ENCODE measurements at places on chromosomes 13 and 19.

DNA sequence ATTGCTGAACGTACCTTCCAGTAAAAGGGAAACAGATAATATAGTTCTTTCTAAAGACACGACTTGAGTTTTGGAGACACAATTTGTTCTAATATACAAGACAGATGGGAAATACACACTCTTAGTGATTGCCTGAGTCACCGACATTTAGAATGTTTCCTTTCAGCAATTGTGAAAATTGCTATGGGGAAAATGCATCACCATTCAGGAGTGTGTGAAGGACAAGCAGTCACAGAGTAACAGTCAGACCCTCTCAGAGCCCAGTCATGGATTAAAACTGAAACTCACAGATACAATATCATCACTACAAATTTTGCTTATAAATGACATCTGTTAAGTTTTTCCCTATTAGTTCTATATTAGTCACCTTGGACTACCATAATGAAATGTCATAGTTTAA, 286.1 kb downstream of the SPRY2 start:
- no peak for DNase-seq

DNA sequence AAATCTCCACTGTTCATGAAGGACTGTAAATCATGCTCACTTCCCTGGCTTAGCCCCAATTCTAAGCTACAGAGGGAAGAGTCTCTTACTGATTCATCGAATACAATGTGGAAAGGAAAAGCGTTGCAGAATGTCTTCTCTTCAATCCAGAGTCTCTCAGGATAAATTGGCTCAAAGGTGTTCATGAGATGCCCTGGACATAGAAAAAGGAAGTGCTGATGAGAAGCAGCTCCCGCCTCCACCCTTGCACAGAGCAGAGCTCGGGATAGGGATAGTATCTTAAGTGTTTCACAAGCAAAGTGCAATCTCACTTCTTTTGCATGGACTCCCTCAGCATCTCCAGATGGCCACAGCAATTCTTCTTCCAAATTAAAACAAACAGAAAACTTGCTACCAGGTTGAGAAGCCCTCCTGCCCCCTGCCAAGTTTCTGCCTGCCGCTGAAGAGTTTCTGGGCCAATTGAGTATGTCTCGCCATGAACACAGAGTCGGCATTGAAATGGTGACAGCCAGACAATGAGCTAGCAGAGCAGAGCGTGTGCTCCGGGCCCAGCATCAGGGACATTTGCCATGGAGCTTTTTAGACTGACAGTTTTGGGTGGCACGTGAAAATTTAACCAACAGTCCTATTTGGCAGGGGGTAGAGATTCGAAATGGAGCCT, 85.7 kb downstream of the C13orf42 start:
- DNase-seq: no peak

DNA sequence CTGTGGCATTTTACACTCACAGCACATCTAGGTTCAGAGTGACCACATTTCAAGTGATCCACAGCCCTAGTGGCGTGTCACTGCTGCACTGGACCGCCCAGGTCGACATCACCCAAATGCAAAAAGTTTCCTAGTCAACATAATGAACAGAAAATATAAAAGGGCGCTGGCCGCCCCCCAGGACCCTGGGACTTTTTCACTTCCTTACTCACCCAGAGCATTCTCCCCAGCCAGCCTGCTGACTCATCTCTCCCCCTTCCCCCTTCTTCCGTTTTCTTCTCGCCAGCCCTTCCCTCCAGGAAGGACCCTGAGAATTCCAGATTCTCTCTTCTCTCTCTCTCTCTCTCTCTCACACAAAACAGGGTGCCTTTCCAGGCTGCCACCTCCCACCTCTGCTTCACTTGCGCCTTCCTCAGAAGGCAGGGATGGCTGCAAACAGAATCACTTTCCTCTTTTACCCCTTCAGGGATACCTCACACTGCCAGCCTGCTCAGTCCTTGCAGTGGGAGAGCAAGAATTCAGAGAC, 21.0 kb upstream of the GRWD1 start:
- DNase-seq: no peak

DNA sequence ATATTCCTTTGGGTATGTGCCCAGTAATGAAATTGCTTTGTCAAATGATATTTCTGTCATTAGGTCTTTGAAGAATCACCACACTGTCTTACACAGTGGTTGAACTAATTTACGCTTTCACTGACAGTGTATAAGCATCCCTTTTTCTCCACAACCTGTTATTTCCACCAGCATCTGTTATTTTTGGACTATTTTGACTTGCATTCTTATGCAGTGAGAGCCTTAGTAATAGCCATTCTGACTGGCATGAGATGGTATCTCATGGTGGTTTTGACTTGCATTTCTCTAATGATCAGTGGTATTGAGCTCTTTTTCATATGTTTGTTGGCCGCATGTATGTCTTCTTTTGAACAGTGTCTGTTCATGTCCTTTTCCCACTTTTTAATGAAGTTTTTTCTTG, 92.0 kb upstream of the SPATA13 start:
- DNase-seq: no peak

GRCh38 chr13:29918845-29919244, 68.4 kb upstream of the UBL3 start:
- no peak for DNase-seq

- no peak for DNase-seq
Observed at GRCh38 chr19:15394426-15394825, 14.8 kb upstream of the AKAP8 start.

DNA sequence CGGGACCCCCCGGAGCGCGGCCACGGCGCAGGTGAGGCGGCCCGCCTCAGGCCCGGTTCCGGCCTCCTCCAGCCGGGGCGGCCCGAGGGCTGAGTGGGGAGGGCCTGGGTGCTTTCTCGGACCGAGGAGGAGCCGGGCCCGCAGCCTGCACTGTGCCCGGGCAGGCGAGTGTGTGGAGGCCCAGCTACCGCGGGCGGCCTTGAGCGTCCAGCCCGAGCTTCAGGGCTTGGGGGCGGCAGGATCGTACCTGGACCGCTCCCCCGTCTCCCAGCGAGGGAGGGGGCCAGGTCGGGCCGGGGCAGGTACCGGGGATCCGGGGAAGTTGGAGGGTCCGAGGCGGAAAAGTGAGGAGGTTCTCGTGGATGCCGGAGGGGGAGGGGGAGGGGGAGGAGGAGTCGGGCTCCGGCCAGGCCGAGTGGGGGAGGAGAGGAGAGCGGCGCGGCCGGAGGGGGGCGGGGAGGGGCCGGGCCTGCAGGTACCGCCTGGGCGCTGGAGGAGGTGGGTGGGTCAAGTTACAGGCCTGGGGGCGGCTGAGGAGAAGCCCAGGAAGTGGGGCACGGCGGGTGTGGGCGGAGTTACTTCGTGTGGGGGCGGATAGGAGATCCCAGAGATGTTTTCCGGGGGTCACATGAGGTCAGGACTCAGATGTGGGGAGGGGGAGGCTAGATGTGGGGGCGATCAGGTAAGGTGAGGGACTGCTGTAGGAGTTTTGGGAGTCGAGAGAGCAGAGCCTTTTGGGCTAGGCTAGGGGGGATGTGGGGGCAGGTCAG, 545 bp downstream of the NACC1 start:
- peak; percentile 71 for DNase-seq

- DNase-seq: no peak
Observed at GRCh38 chr13:67136157-67136556, 94.0 kb downstream of the PCDH9 start.

DNA sequence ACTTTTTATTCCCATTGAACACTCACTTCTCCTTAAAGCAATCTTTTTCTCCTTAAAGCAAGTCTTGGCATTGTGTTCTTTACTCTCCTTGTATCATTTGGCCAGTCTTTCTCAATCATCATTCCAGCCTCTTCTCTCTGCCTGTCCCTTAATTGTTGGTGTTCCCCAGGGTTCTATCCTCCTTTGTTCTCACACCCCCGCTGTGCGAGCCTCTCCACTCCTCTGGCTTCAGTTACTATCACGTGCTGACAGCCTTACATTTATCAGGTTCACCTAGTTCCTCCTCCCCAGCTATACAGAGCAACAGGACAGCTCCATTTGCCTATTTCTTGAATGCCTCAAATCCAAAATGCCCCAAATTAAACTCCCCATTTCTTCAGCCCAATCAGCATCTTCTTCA, 24.6 kb downstream of the CYSLTR2 start:
- no peak for DNase-seq

GRCh38 chr13:97328222-97328790, 105.7 kb upstream of the RAP2A start:
- DNase-seq: no peak

- DNase-seq: no peak
Observed at GRCh38 chr19:2027361-2027760, 11.8 kb upstream of the BTBD2 start.
